K562 (cell line): ENCODE measurements at places on chromosomes 4 and X. TPM values are rescaled to one million over a fixed set of nuclear protein-coding genes. Genes with fewer than 3 reads are reported as not detected.

DNA sequence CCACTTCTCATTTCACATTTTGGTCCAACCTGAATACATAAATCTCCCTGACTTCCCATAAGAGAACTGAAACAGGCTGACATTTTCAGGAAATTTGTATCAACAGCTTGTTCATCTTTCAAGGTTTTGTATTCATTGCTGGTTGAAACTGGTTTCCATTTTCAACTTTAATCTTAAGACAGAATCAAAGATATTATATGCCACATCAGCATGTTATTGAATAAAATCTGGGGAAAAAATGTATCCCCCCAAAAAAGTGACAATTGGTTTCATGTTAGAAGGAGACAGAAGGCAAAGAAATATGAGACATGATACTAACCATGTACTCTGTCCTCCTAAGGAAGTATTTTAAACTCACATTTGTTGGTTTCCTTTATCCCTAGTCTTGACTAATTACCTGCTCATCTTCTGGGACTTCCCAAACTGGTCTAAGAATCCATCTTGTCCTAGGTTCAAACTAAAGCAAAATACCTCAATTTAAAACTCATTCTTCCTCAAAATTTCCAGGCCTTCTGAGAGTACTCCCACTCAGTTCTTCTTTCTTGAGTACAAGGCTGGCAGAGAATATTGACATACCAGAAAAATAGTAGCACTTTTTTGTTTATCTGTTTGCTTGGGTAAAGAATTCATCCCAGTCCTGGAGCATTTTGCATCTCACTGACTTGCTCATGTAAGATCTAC, 3.1 kb upstream of the ANTXR2 start:
- no peak for DNase-seq

DNA sequence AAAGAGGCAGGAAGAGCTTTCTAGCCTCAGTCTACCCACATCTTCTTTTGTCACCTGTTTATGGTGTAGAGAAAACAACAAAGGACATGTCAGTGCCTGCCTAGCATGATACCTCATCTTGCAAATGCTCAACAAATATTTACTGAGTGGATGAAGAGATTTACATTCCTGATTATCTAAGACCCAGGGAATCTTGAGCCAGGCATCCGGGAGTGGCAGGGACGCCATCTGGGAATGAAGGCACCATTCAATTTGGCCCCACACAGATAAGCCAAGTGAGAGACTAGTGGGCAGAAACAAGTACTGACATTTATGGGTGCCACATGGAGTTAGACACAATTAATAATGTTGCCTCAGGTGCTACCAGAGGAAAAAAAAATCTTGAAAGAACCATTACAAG, 36.8 kb upstream of the CASK start:
- no peak for DNase-seq

DNA sequence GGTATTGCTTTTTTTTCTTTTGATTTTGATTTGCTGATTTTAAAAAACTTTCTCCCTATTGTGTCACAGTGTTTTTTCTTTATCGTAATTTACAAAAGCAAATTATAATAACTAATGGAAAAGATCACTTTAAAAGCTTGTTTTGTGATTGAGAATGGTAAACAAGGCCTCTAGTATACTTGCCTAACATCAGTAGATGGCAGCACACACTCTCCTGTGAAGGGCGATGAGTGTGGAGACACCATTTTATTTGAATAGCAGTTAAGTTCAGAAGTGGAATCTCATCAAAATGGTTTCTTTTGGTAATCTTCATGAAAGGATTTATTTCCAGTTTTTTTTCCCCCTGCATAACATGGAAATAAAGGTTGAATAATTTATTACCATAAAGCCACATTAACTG, 72.3 kb downstream of the PAK3 start:
- peak; percentile 4 for DNase-seq

GRCh38 chr4:188717661-188718060, 578.4 kb downstream of the TRIML1 start:
- no peak for DNase-seq

The BEND2 gene
- 0.09 TPM in 1 of 2 replicates, not detected in the other for total RNA-seq

DNA sequence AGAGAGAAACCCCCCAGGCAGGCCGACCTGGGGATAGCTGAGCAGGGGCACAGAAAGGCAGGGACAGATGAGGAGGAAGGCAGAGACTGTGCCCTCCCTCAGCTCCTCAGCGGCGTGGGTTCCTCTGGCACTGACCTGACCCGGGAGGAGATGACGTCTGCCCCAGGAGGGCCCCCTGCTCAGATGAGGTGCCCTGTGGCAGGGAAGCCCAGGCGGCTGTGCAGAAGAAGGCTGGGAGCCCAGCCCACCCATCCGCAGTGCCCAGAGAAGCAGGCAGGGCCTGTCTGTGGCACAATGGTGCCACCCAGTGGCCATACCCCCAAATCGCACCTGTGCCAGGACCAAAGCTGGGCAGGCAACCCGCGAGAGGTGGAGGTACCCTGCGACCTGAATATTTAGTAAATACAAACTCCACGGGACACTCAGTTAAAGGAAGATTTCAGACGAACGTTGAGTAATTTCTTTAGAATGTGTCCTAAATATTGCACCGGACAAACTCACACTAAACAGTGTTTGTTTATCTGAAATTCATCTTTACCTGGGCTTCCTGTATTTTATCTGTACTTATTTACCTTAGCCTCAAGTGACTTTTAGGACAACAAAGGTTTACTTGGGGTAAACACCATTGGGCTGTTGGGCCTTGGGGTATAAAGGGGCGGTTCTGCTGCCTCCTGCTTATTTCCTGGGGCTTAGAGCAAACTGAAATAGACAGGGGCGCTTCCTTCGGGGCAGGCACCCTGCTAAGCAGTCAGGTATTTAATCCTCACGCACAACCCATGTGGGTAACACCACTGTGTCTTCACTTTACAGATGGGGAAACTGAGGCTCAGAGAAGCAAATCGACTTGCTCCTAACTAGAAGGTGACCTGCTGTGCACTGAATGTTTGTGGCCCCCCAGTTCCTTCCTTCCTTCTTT, 46.5 kb upstream of the HMX1 start:
- peak; percentile 80 for DNase-seq

GRCh38 chrX:132292793-132293192, 73.5 kb upstream of the RAP2C start:
- peak; percentile 48 for DNase-seq

DNA sequence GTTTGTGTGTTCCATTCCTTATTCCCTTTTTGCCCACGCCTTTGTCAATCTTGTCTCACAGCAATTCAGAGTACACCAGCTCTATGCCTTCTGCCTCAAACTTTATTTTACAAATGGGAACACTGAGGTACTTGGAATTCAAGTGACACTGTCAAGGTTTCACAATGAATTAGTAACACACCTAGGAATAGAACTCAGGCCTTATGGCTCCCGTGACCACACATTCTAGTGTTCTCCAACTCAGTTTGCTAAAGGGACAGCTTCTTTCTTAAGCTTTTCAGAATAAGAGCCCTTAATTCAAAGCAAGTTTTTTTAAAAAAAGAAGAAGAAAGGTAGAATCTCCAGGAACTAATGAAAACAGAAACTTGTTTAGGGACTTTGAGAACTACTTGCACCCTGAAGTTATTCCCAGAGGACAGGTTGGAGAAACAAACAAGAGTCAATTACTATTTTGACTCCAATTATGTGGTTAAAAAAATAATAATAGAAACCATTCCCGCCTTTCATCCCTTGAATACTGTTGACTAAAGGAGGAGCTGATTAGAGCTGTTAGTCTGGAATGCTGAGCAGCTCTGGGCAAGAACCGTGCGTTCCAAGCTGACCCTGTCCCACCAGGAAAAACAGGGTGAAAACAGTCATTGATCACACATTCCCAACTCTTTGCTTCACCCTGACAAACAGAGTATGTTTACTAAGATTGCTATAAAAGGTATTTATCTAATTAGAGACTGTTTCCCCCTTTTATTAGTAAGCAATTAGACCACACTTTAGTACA, 408.8 kb upstream of the CNKSR2 start:
- DNase-seq = no peak

- DNase-seq = peak; percentile 24
Measured at GRCh38 chr4:15714646-15715435, 12.0 kb downstream of the BST1 start.

The F8 gene
- 1.2 and 1.8 TPM in 2 replicates for total RNA-seq

DNA sequence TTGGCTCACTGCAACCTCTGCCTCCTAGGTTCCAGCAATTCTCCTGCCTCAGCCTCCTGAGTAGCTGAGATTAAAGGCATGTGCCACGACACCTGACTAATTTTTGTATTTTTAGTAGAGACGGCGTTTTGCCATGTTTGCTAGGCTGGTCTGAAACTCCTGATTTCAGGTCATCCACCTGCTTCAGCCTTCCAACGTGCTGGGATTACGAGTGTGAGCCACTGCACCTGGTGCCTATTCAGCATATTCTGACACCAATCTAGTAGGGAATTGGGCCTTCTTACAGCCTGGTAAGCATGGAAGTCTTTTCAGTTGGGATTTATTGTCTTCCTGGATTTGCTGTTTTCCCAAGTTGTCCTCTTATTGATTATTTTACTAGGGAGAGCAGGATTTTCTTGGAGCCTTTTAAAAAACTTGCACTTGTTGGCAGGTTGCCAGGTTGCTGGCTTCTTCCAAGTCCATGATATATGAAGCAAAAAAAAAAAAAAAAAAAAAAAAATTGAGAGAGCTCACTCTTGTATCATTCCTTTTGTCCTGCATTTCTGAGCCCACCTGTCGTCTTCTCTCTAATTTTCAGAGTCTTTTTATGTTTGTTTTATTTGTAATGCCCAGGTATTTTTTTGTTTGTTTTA, 43.7 kb downstream of the TMPRSS11E start:
- DNase-seq = peak; percentile 17

- no peak for DNase-seq
Measured at GRCh38 chrX:10482261-10482660, 138.1 kb downstream of the MID1 start.

DNA sequence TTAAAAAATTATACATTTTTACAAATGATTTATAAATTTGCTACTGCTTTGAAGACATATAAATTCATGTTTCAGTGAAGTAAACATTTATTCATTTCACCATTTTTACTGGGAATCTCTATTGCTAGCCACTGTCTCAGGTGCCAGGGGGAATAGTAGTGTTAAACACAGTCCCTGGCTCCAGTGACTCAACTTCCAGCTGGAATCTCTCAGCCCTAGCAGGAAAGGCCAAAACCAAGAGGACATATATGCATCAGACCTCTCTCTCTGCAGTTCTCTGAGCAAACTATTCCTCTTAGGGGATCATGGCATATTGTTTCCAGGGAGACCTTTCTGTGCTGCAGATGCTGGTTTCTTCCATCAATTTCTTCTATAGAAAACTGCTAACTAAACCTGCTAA, 1009.0 kb upstream of the LCORL start:
- no peak for DNase-seq

GRCh38 chr4:83535520-83536361, at the start of gene GPAT3:
Gene GPAT3 (plus strand): TSS chr4:83536108. CDS start chr4:83536623, 515 bp downstream.
- DNase-seq = peak; percentile 84

- DNase-seq = no peak
Measured at GRCh38 chrX:2592279-2592678, 91.5 kb upstream of the DHRSX start.

The DMRTC1B gene
- not detected in 2 replicates for total RNA-seq

The CWH43 gene
- total RNA-seq = not detected in 2 replicates

GRCh38 chr4:30924495-30924894, 204.3 kb downstream of the PCDH7 start:
- no peak for DNase-seq

- DNase-seq = no peak
Measured at GRCh38 chr4:121728798-121729226, 32.0 kb upstream of the ANXA5 start.

The TLR1 gene
- 0.25 and 0.29 TPM in 2 replicates for total RNA-seq

GRCh38 chr4:40669504-40669903, 39.8 kb upstream of the RBM47 start:
- DNase-seq = no peak

- DNase-seq = no peak
Measured at GRCh38 chrX:9953396-9953795, 13.8 kb upstream of the CLDN34 start.

- peak; percentile 21 for DNase-seq
Measured at GRCh38 chr4:84887824-84888223, 78.7 kb downstream of the WDFY3 start.

DNA sequence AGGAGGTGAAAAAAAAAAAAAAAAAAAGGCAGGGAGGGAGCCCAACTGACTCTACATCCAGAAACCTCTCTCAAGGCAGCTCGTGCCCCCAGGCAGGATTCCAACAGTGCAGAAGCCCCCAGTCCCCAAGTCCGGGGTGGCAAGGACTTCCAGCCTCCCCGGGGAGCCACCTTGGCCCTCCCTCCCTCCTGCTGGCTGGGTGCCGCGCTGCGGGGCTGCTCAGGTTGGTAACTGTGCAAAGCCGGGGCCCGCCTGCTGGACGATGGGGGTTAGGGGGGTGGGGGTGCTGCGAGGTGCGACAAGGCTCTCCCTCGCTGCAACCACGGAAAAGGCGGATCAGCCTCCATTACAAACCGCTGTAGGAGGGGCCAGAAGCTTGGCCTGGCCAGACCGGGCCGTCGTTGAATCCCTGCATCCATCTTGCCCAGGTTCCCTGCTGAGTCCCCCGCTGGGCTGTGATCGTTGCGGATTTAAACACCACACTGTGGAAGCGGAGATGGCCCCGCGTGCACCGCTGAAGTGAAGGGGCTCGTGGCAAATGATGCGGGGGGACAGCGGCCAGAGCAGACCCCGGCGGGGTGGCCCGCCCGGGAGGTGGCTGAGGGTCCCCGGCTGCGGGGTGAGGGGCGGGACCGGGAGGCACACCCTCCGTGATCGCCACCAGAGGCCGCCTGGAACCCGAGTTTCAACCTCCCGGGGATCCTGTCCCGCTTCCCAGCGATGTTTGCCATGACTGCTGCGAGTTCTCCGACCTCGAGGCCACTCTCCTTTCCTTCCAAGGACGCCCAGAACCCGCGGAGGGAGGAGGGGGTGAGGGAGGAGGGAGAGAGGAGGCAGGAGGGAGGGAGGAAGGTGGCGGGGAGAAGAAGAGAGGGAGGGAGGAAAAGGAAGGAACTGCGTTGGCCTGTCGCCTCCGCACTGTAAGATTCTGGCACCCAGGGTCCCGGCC, 58.0 kb upstream of the DDX3X start:
- peak; percentile 72 for DNase-seq

DNA sequence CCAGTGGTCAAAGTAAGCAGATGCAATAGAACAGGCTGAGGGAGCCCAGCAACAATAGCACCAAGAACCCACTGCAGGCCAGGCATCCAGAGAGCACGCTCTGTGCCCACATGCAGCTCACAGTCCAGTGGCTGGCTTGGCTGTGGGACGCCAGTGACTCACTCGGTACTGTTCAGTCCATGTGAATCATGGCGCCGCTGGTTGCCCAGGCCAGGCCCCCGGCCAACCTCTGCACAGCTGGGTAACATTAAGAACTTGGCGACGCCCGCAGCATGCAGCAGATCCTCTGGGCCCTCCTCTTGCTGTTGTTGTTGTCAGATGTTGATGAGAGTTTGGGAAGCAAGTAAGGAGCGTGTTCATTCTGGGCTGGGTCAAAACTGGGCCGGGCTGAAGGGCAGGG, 60.5 kb downstream of the MSX1 start:
- no peak for DNase-seq
